ENCODE measurements at places on chromosomes 5 and 9.

GRCh38 chr9:130215341-130216119, 43.3 kb downstream of the NCS1 start:
- DNase-seq: no peak

DNA sequence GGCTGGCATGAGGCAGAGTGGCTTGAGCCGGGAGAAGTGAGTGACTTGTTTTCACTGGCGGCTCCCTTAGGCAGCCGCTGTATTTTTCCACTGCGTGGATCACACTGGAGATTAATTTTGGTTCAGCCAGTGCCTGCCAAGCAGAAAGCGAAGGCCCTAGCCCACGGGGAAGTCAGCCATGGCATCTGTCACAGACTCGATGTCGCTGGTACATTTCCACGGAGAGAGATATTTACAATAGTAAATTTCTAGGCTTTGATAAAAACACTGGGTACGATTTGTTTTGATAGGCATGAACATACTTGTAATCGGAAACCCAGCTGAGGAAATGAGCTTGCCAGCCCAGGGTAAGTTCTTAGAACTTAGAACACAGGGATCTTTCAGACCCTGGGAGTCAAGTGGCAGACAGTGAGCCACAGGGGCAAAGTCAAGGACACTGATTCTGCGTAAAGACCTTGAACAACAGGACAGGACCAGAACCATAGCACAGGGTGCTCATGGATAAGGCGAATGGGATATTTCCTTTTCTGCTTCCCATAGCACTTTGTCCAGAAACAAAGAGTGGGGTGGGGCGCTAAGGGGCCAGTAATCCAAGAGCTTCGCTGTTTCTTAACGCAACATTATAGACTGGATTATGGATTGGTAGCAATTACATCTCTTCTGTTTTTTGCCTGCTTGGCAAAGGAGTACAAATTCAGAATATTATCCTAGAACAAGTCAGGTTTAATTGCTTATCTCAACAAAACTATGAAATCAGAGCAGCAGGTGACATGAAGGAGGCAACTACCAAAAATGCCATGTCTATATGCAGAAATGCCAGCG, 4.5 kb downstream of the DUSP1 start:
- no peak for DNase-seq

DNA sequence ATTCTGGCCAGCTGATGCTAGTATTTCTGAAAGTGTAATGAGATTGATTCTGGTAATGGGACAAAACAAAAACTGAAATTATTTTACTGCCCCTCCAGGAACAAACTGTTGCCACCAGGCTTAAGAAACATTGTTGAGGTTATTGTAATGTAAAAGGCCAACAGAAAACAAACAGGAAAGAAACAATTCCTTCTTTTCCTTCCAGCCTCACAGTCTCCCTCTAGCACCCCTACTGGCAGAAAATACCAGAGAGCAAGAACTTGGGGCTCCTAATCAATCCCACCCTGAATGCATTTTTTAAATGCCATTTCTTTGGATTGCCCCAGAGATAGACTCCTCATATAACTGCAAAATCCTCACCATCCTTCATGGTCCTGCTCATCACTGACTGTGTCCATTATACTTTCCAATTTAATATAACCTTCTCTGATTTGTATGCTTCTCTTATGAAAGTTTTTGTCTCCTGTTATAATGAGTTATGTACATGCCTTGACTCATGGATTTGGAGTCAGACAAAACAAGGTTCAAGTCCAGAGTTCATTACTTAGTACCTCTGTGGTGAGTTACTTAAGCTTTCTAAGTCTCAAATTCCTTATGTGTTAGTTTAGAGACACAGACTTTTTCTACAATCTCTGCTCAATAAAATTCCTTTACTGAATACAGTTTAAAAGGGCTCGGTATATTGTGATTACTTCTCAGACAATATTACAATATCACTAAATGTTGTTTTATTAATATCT, 157.9 kb upstream of the FBN2 start:
- DNase-seq: no peak

DNA sequence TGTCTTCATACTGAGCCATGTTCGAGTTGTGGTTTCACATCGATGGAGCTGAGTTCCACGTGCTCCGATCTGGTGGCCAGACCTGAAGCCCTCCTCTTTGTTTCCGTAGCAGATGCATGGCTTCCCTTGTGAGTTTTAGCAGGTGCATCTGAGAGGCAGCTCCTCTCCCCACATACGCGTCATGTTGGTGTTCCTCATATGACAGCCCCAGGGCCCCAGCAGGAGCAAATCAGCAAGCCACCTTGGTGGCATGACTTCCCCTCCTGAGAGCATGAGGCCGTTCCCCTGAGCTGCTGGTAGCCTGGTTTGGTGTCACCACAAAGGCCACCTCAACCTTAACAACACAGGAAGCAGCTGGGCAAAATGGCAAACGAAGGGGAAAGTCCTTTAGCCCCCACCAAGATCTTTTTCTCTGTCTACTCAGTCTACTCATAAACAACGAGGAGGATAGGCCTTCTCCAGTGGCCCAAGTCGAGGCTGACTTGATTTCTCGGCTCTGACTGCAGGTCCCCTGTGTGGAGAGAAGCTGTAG, 5.9 kb downstream of the CYFIP2 start:
- DNase-seq: no peak

DNA sequence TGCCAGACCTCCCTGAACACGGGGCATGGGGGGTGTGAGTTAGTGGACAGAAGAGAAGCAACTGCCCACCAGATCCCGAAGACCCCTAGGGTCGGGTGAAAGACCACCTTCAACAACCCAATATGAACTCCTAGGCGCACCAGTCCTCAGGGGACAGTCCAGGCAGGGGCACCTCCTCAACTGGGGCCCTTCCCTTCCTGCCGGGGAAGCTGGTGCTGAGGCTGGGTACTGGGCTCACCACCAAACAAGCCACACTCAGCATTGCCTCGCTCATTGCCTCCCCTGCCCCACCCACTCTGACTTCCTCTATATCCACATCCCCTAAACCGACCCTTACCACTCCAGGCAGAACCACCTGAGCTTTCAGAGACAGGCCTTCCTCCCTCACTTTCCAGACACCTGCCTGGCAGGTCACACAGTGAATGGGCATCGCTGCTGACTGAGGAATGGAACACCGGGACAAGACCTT, 42.5 kb downstream of the SEMA4D start:
- no peak for DNase-seq
